Activated CD4-positive, alpha-beta T cell treated with anti-CD3 and anti-CD28 coated beads for 4 hours (primary cell): ENCODE measurements at places on chromosomes 6 and 20.

GRCh38 chr20:16351415-16351814 lies 221.8 kb downstream of the KIF16B start:
- no peak for DNase-seq

DNA sequence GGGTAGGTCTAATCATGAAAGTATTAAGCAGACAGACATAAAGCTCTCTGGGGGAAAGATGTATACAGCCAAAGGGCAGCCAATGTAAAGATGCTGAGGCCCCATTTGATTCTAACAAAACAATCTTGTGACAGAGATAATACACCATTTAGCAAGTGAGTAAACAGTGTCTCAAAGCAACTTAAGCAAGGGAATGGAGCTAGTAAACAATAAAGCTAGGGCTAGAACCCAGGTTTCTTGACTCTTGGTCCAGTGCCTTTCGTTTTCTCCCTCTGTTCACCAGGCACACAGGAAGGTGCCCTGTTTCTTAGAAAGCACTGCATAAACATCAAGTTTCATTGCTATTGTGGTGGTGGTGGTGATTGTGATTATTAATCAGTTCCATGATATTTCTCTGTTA lies 5.1 kb downstream of the ELOVL2 start:
- no peak for DNase-seq

GRCh38 chr6:152089992-152090391 lies 282.5 kb downstream of the ESR1 start:
- no peak for DNase-seq

- no peak for DNase-seq
These were observed 15.2 kb downstream of the CTCFL start for GRCh38 chr20:57509665-57510237.

GRCh38 chr6:150741633-150742200 lies 123.8 kb upstream of the MTHFD1L start:
- DNase-seq = peak; percentile 18

DNA sequence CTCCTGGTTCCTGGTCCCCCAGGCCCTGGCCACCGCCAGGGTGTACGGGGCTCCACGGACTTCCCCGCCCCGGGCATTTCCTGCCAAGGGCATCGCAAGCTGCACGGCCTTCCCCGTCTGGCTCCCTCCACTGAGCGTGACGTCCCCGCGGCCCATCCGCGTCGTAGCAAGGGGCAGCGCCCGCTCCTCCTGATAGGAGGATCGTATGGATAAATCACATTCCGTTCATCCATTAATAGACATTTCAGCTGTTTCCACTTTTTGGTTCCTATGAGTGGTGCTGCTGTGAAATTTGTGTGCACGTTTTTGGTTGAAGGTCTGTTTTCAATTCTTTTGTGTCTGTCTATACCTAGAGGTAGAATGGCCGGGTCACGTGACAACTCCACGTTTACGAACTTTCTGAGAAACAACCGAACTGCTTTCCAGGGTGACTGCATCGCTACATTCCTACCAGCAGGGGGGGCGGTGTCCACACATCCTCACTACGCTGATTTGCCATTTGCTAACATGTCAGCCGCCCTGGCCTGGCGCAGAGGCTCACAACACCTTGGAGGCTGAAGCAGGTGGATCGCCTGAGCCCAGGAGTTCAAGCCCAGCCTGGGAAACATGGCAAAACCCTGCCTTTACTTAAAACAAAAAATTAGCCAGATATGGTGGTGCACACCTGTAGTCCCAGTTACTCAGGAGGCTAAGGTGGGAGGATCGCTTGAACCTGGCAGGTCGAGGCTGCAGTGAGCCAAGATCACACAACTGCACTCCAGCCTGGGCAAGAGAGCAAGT lies 37.7 kb downstream of the KCNQ2 start:
- DNase-seq = peak; percentile 73

DNA sequence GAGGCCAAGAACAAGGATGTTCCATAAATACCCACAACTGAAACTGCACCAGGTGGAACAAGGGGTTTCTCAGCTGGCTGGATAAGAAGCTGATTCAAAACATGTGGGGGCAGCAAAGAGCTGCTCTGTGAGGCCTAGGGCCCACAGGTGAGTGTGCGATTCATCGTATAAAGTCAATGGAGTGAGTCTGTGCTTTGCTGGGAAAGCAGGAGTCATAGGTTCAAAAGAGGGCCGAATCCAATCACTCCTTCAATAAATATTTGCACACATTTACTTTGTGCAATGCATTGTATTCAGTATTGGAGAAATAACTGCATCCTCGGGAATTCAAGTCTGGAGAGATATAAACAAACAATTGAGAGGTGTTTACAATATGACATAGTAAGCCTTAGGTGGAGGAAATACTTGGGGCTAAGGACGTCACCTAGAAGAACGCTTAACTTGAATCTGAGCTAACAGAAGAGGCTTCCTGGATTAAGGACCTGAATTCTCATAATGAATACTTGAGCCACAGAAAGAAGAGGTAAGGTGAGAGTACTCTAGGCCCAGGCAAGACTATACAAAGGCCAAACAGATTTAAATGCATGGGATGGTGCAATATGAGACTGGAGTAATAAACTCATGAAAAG lies 83.7 kb upstream of the TMEM30A start:
- DNase-seq = no peak

GRCh38 chr6:145143379-145143778 lies 591.9 kb downstream of the EPM2A start:
- DNase-seq = no peak

DNA sequence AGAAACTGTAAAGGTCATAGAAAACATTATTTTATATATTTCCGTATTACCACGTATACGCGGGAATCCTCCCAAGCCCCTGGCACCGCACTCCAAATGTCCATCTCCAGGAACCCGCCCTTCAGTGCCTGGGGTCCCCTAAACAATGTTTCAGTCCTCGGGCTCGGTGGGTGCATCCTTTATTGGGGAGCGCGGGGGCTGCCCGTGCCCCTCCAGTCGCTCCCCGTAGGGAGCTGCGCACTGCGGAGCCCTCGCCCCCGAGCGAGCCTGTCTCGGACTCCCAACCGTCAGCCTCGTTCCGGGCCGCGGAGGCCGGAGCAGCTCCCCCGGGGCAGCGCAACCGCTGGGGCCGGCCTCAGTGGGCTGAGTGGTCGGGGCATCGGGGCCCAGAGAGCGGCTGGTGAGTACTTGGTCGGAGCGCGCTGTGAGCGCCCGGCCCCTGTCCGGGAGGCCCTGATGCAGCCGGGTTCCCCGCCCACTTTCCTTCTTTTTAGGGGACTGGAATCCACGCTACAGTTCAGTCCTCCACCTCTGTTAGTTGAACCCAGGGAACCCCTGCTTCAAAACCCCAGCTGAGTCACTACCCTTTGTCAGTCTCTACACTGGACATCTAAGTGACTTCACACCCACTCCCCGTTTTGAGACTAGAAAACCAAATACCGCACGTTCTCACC lies at the start of gene DNAH8:
DNAH8 (plus strand) TSS at position 296 of the 674 bp plus-strand sequence. CDS start 7,499 bp downstream, outside the sequence.
- peak; percentile 10 for DNase-seq

DNA sequence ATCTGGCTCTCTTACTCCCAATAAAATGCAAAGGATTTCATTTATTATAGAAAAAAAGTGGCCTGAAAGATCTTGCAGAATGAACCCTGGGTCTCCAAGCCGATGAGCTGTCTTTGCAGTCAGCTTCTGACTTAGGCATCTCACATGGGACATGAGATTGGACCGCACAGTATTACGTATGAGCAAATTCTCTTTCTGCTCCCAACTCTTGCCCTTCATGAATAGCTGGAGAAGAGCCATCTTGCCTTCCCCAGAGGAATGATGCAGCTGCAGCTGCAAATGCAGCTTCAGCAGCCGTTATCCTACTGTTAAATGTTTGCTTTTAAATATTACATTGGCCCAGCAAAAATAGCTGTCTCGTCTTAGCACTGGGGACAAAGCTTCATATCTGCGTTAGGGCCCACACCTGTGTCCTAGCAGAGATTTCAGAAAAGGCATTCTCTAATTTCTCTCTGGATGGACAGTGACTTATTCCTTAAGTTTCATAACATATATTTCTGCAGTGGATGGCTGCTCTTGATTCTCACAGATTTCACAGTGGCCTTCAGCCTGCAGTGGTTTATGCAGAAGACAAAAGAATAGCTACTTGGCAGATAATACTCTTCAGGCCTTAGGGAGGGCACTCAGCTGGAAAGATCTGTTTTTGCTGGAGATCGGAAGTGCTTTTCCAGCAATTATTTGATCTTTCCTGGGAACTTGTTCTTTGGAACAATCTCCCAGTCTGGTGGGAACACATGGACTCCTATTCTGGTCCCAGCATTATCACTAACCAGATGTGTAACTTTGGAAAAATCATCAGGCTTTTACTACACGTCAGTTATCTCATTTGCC lies 129.2 kb downstream of the FYN start:
- DNase-seq = no peak

- no peak for DNase-seq
These were observed 73.9 kb upstream of the BACH2 start for GRCh38 chr6:90370493-90370959.

GRCh38 chr6:101537753-101538316 lies 144.3 kb downstream of the GRIK2 start:
- DNase-seq = no peak

DNA sequence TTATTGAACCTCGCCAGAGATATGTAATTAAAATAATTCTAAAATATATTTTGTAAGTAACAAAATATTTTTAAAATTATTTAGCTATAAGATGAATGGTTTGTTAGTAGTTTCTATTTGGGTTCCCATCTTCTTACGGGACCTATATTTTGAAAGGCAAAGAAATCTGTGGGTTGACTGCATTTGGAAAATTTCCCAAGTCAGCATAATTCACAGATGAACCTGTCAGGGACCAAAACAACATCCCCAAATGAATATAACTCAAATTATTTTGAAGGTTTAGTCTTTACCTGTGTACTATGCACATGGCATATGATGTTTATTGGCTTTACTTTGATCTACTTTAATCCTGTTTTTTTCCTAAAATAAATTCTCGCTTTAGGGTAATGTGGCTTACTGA lies 607.4 kb upstream of the JAG1 start:
- DNase-seq = no peak

DNA sequence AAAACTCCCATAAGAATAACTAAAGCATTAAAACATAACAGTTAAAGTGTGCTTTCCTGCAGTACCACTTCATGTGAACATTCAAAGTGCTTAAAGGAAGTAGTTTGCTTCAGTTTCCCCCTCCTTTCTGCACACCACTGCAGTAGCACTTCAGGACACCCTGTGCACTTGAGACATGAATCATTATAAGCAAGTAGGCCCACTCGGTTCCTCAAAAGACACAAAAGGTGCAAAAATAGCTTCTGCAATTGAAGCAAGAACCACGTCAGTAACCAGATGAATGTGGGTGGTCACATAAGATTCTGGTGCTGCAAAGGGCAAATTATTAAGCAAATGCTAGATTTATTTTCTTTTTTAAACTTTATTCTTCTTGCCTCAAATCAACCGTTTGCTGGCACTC lies 160.6 kb downstream of the HIVEP2 start:
- no peak for DNase-seq

DNA sequence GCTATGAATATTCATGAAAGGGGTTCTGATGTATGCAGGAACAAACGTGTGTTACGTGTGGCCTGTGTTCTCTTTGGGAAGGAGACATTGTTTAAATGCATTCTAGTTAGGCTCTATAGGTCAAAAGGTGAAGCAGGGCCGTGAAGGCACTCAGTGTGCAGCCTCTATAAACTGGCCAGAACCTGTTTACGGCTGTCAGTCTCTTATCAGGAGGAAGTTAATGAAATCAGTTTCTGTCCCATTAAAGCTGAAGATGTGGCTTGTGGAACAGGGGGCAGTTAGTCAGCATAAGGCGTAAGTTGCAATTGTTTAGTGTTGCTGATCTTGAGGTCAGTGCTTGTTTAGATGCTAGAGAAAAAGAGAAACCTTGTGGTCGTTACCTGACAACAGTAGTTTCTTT lies 111.5 kb upstream of the KCNG1 start:
- DNase-seq = no peak

GRCh38 chr6:34919651-34920050 lies 30.6 kb downstream of the ANKS1A start:
- DNase-seq = no peak

DNA sequence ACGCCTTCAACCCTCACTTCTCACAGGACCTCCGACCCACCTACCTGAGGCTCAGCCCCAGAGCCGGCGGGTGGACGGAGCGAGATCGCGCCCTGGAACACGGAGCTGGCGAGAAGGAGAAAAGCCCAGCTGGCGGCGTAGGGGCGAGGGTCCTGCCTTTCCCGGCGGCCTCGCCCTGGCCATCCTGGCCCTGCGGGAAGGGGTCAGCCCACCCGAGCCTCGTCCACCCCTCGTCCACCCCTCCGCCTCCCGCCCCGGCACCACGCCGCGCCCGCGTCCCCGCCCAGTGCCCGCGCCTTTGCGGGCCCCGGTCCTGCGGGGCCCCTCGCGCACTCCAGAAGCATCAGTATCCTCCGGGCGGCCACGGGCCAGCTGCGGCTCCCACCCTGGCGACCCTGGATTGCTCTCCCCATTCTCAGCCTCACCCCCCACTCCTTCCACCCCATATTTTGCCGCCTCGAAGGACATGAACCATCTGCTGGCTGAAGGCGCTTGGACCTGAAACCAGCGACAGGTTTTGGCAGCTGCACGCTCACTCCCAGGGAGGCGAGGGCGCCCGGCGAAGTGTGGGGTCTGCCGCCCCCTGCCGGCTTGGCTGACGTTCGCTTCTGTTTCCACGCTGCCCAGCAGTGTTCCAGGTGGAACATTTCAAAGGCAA lies 65.1 kb downstream of the PLG start:
- DNase-seq = peak; percentile 8

- DNase-seq = no peak
These were observed 39.4 kb downstream of the TRAF3IP2 start for GRCh38 chr6:111566222-111566734.

DNA sequence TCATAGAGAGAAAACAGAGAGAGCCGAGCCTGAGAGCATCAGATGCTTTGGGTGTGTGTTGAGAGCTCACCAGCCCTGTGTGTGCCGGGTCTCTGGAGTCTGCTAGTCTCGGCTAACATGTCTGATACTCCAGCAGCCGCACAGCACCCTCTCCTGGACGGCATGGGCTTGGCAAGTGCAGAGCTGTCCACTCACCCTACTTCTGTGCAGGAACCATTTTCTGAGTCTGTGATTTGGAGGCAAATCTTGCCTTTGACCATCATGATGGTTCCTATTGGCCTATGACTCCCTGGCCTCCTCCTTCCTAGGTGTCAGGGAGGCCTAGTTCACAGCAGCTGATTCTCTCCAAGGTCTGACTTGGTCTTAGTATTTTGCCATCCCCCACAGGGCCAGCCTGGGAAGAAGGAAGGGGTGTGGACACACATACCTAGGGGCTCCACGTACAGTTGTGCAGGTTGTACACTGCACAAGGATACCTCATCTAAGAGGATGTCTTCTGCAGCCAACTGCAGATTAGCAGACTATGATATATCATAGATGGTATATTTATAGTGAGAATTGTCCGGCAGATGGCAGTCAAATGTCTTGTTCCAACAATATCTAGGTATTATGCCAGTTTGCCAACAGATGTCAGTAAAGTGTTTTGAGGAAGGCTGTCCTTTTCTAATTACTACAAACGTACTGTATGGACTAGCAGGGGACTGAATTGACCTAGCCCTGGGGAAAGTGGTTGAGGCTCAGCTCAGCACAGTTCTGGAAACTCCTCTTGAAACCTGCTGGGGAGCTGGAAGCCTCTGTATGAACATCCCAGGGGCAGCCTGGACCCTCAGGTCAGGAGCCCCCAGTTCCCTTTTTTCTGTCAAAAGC lies 13.0 kb downstream of the FGD2 start:
- DNase-seq = peak; percentile 89

GRCh38 chr20:50673466-50674137 lies 17.7 kb downstream of the RIPOR3 start:
- DNase-seq = no peak
